Peyer's patch (tissue), 4 donors: ENCODE measurements at places on chromosomes 7 and 10. TPM values are rescaled to one million over a fixed set of nuclear protein-coding genes. Genes with fewer than 3 reads are reported as not detected.
A peak's percentile ranks its signal among the peaks of the same experiment; 100 is the strongest.

Gene UCN3
- total RNA-seq, result 2.0 TPM

Gene RNF32
- not detected for total RNA-seq

Gene PPP1R9A
- total RNA-seq, result 4.7 TPM

Gene ZNF804B
- not detected for total RNA-seq

Gene PTF1A
- not detected for total RNA-seq

Gene TMEM225B
- not detected for total RNA-seq

Gene PNLIPRP1
- not detected for total RNA-seq

Gene NPC1L1
- total RNA-seq, result 0.70 TPM

Gene ABI1
- 28.7 TPM for total RNA-seq

Gene ADAMTS14
- 2.3 TPM for total RNA-seq

Gene NDUFB8
- total RNA-seq, result 182 TPM

Gene CHRM2
- 0.40 TPM for total RNA-seq

Gene HTRA1
- 12.3 TPM for total RNA-seq

Gene HGF
- 4.5 TPM for total RNA-seq

Gene PVRIG
- 8.3 TPM for total RNA-seq

DNA sequence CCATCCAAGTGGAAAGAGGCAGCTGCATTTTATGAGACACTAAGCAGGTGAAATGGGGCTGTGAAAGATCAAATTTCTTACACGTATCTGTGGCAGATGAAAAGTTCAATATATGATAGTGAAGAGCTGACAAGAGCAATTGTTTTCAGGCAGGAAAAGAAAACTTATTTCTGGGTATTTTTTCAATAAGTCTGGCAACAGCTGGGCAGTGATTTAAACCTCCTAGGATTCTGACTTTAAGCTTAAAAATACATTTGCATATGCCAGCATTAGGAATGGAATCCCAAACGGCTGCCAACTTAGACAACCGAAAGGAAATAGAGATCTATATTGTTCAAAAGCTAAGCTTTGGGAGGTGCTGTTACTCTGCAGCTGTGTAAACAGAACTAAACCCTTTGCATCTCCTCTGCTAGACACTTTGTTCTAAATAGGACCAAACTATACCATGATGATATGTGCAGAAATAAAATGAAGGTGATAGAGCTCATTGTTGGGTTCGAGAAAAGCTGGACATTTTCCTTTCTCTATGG, 26.1 kb downstream of the DYNC1I1 start:
- DNase-seq, result no peak
- H3K27ac ChIP-seq, result no peak overlapping the region
- no peaks in the 10 kb centered on the region for H3K36me3 ChIP-seq
- no peaks in the 10 kb centered on the region for H3K27me3 ChIP-seq
- H3K4me1 ChIP-seq, result no peaks in the 10 kb centered on the region

GRCh38 chr10:14560791-14561765, 213.6 kb downstream of the FAM107B start:
- no peak for DNase-seq
- H3K36me3 ChIP-seq, result no peaks in the 10 kb centered on the region
- peaks cover 13% of the 10 kb centered on the region for H3K4me1 ChIP-seq
- no peaks in the 10 kb centered on the region for H3K27me3 ChIP-seq
- H3K4me3 ChIP-seq, result no peak overlapping the region
- no peak overlapping the region for H3K27ac ChIP-seq

DNA sequence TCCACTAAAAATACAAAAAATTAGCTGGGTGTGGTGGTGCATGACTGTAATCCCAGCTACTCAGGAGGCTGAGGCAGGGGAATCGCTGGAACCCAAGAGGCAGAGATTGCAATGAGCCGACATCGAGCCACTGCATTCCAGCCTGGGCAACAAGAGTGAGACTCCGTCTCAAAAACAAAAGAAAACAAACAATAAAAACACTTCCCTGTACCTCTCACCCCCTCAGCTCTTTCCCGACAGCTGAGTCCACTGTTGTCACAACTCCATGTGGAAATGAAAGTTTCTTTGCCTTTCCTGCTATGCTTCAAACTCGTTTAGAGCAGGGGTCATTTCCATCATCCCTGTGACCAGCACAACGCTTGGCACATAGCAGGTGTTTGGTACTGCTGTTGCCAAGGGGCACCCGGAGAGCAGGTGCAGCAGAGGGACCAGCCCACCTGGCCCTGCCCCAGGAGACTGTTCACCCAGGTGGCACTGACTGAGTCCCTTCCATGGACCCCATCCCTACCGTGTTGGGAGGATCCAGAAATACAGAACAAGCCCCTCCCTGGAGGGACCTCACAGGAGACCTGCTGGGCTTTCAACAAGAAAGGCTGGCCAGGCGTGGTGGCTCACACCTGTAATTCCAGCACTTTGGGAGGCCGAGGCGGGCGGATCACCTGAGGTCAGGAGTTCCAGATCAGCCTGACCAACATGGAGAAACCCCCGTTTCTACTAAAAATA, 4.9 kb downstream of the TMEM130 start:
- H3K36me3 ChIP-seq, result no peaks in the 10 kb centered on the region
- H3K4me3 ChIP-seq, result no peak overlapping the region
- H3K27ac ChIP-seq, result no peak overlapping the region
- no peaks in the 10 kb centered on the region for H3K27me3 ChIP-seq
- H3K4me1 ChIP-seq, result peaks cover 6% of the 10 kb centered on the region
- DNase-seq, result no peak

- no peaks in the 10 kb centered on the region for H3K27me3 ChIP-seq
- no peaks in the 10 kb centered on the region for H3K4me1 ChIP-seq
- H3K27ac ChIP-seq, result no peak overlapping the region
- DNase-seq, result no peak
- H3K4me3 ChIP-seq, result no peak overlapping the region
Observed at GRCh38 chr10:73359492-73359891, 828 bp upstream of the CFAP70 start.

- no peaks in the 10 kb centered on the region for H3K36me3 ChIP-seq
- peaks cover 15% of the 10 kb centered on the region for H3K4me1 ChIP-seq
- no peaks in the 10 kb centered on the region for H3K27me3 ChIP-seq
- DNase-seq, result no peak
Observed at GRCh38 chr10:44974082-44974627, 4.5 kb downstream of the DEPP1 start.

DNA sequence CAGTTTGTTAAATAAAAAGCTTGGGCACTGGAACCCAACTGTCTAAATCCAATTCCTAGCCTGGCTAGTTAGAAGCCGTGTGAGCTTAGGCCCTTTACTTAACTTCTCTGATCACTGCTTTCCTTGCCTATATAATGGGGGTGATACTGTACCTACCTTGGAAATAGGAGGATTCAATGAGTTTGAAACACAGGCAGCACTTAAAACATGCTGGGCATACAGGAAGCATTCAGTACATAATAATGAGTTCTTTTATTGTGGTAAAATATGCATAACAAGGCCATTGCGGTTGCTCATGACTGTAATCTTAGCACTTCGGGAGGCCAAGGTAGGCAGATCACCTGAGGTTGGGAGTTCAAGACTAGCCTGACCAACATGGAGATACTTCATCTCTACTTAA, 47.4 kb upstream of the SEPHS1 start:
- no peak overlapping the region for H3K4me3 ChIP-seq
- no peaks in the 10 kb centered on the region for H3K27me3 ChIP-seq
- DNase-seq, result no peak
- H3K4me1 ChIP-seq, result no peaks in the 10 kb centered on the region

GRCh38 chr10:51340845-51341610, 266.7 kb downstream of the PRKG1 start:
- no peaks in the 10 kb centered on the region for H3K36me3 ChIP-seq
- no peaks in the 10 kb centered on the region for H3K27me3 ChIP-seq
- no peaks in the 10 kb centered on the region for H3K4me1 ChIP-seq
- no peak overlapping the region for H3K4me3 ChIP-seq
- no peak for DNase-seq

- no peaks in the 10 kb centered on the region for H3K36me3 ChIP-seq
- no peak overlapping the region for H3K4me3 ChIP-seq
- peaks cover 10% of the 10 kb centered on the region for H3K4me1 ChIP-seq
- no peaks in the 10 kb centered on the region for H3K27me3 ChIP-seq
- no peak for DNase-seq
Observed at GRCh38 chr10:11822026-11822756, 965 bp upstream of the PROSER2 start.

- no peaks in the 10 kb centered on the region for H3K27me3 ChIP-seq
- H3K36me3 ChIP-seq, result no peaks in the 10 kb centered on the region
- no peak for DNase-seq
- H3K4me3 ChIP-seq, result no peak overlapping the region
Observed at GRCh38 chr10:78588194-78588811, 480.5 kb upstream of the ZMIZ1 start.

GRCh38 chr7:146862415-146862814, 745.8 kb downstream of the CNTNAP2 start:
- no peak for DNase-seq
- H3K27me3 ChIP-seq, result no peaks in the 10 kb centered on the region
- H3K4me3 ChIP-seq, result no peak overlapping the region
- H3K36me3 ChIP-seq, result no peaks in the 10 kb centered on the region
- no peak overlapping the region for H3K27ac ChIP-seq
- H3K4me1 ChIP-seq, result no peaks in the 10 kb centered on the region

- H3K4me1 ChIP-seq, result peaks cover 6% of the 10 kb centered on the region
- no peak overlapping the region for H3K4me3 ChIP-seq
- H3K27me3 ChIP-seq, result no peaks in the 10 kb centered on the region
- no peak for DNase-seq
- H3K27ac ChIP-seq, result no peak overlapping the region
Observed at GRCh38 chr10:74160013-74160412, 9.0 kb downstream of the ADK start.

DNA sequence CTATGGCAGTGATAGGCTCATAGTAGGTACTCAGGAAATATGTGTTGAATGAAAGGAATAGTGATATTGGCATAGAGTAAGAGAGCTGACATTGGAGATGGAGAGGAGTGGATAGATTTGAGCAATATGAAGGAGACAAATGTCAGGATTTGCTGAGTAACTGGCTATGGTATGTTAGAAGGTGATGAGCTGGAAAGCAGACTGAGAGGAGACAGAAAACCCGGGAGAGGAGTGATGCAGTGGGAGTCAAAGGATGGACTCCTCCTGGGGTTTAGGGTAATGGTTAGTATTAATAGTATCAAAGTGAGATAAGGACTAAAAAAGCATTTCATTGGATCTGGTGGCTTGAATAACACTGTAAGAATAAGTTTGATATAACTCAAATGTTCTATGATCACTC, 64.8 kb downstream of the CD36 start:
- H3K27me3 ChIP-seq, result no peaks in the 10 kb centered on the region
- no peak overlapping the region for H3K4me3 ChIP-seq
- no peak for DNase-seq
- H3K36me3 ChIP-seq, result no peaks in the 10 kb centered on the region
- H3K27ac ChIP-seq, result no peak overlapping the region

GRCh38 chr7:42886129-42886528, 25.7 kb downstream of the C7orf25 start:
- H3K4me3 ChIP-seq, result no peak overlapping the region
- peaks cover 6% of the 10 kb centered on the region for H3K4me1 ChIP-seq
- DNase-seq, result no peak
- no peaks in the 10 kb centered on the region for H3K36me3 ChIP-seq
- no peaks in the 10 kb centered on the region for H3K27me3 ChIP-seq
- H3K27ac ChIP-seq, result no peak overlapping the region

- no peak overlapping the region for H3K4me3 ChIP-seq
- H3K4me1 ChIP-seq, result no peaks in the 10 kb centered on the region
- H3K36me3 ChIP-seq, result no peaks in the 10 kb centered on the region
- no peaks in the 10 kb centered on the region for H3K27me3 ChIP-seq
- H3K27ac ChIP-seq, result no peak overlapping the region
- no peak for DNase-seq
Observed at GRCh38 chr7:123795917-123796316, 47.1 kb upstream of the WASL start.

GRCh38 chr10:9331583-9332008, 1277.1 kb downstream of the GATA3 start:
- no peak overlapping the region for H3K27ac ChIP-seq
- no peaks in the 10 kb centered on the region for H3K27me3 ChIP-seq
- H3K36me3 ChIP-seq, result no peaks in the 10 kb centered on the region
- no peak overlapping the region for H3K4me3 ChIP-seq
- DNase-seq, result no peak

GRCh38 chr10:123203393-123204126, 49.4 kb downstream of the BUB3 start:
- no peaks in the 10 kb centered on the region for H3K27me3 ChIP-seq
- no peak overlapping the region for H3K27ac ChIP-seq
- no peak for DNase-seq
- no peaks in the 10 kb centered on the region for H3K36me3 ChIP-seq
- H3K4me3 ChIP-seq, result no peak overlapping the region

DNA sequence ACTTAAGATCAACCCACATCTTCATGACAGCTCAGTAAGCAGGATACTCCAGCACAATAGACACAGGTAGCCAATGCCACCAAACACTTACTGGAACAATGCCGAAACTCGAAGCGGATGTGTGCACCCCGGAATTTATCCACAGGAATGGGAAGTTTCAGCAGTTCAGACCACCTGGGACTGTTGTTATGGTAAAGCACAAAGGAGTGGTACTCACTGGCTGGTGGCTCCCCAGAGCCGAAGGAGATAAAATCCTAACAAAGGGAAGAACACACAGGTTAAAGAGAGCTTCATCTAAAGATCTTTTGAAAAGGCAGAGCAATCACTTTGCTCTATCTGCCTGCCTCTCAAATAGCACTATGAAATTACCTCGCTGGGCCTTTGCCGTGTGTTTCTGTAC, 305.9 kb downstream of the DOCK4 start:
- no peak for DNase-seq
- no peak overlapping the region for H3K4me3 ChIP-seq
- H3K4me1 ChIP-seq, result no peaks in the 10 kb centered on the region
- no peak overlapping the region for H3K27ac ChIP-seq
- H3K36me3 ChIP-seq, result no peaks in the 10 kb centered on the region

- H3K36me3 ChIP-seq, result no peaks in the 10 kb centered on the region
- H3K4me1 ChIP-seq, result no peaks in the 10 kb centered on the region
- no peak overlapping the region for H3K4me3 ChIP-seq
- no peak for DNase-seq
- H3K27me3 ChIP-seq, result no peaks in the 10 kb centered on the region
Observed at GRCh38 chr10:22589851-22590514, 124.4 kb downstream of the PIP4K2A start.

- no peaks in the 10 kb centered on the region for H3K27me3 ChIP-seq
- no peaks in the 10 kb centered on the region for H3K36me3 ChIP-seq
- no peak overlapping the region for H3K27ac ChIP-seq
- no peak for DNase-seq
- no peak overlapping the region for H3K4me3 ChIP-seq
Observed at GRCh38 chr10:60203993-60204618, 185.6 kb downstream of the ANK3 start.

- H3K4me3 ChIP-seq, result no peak overlapping the region
- H3K36me3 ChIP-seq, result peaks cover 63% of the 10 kb centered on the region
- DNase-seq, result peak; percentile 19
- no peaks in the 10 kb centered on the region for H3K4me1 ChIP-seq
- no peak overlapping the region for H3K27ac ChIP-seq
Observed at GRCh38 chr7:5210751-5211338, 20.8 kb downstream of the WIPI2 start.

GRCh38 chr7:13581097-13581496, 408.4 kb downstream of the ETV1 start:
- H3K4me1 ChIP-seq, result no peaks in the 10 kb centered on the region
- H3K4me3 ChIP-seq, result no peak overlapping the region
- no peaks in the 10 kb centered on the region for H3K36me3 ChIP-seq
- no peaks in the 10 kb centered on the region for H3K27me3 ChIP-seq
- no peak for DNase-seq
